ENCODE measurements at places on chromosomes 1 and 21. TPM values are rescaled to one million over a fixed set of nuclear protein-coding genes. Genes with fewer than 3 reads are reported as not detected.

DNA sequence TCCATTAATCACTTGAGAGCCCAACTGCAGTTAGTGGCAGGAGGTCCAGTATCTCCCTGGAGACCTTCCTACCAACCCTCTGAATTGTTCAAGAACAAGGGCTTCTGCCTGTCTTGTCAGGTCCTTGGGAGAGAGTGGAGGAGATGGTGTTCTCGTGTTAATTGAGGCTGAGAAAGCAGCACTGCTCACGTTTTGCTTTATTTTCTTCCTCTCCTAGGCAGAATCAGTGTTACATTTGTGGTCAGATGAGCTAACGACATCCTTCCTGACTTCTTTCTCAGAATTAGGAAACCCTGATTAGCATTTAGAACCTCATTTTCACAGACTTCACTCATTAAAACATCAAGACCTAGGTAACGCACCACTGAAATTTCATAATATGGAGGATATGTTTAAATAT lies 26.4 kb upstream of the LRIG2 start:
- DNase-seq, result peak; percentile 45

GRCh38 chr1:2318314-2319278 lies 72.8 kb downstream of the MORN1 start:
- peak; percentile 39 for DNase-seq

- no peak for DNase-seq
These were observed 17.0 kb upstream of the RUNX3 start for GRCh38 chr1:24946861-24947658.

- DNase-seq, result no peak
These were observed 464.1 kb downstream of the ADGRL2 start for GRCh38 chr1:82264802-82265201.

- DNase-seq, result no peak
These were observed 101.6 kb upstream of the BACE2 start for GRCh38 chr21:41066086-41066938.

GRCh38 chr1:194118086-194118485 lies 931.7 kb upstream of the B3GALT2 start:
- DNase-seq, result no peak

GRCh38 chr21:33505833-33506232 lies 14.3 kb upstream of the DNAJC28 start:
- no peak for DNase-seq

Gene AQP10
- total RNA-seq, result not detected

Gene FNDC5
- total RNA-seq, result not detected

Gene ZNF683
- total RNA-seq, result 24.0 TPM

Gene TIE1
- total RNA-seq, result 1.3 TPM

Gene RNF223
- not detected for total RNA-seq
